ENCODE measurements at places on chromosomes 2 and 18. TPM values are rescaled to one million over a fixed set of nuclear protein-coding genes. Genes with fewer than 3 reads are reported as not detected.

- H3K27ac ChIP-seq, result no peak overlapping the region
- H3K36me3 ChIP-seq, result no peaks in the 10 kb centered on the region
- peaks cover 5% of the 10 kb centered on the region for H3K27me3 ChIP-seq
- H3K4me3 ChIP-seq, result no peak overlapping the region
- DNase-seq, result no peak
- H3K4me1 ChIP-seq, result peaks cover 22% of the 10 kb centered on the region
Measured at GRCh38 chr2:219045937-219046550, 4.7 kb upstream of the CFAP65 start.

- DNase-seq, result no peak
- no peak overlapping the region for H3K4me3 ChIP-seq
- H3K27me3 ChIP-seq, result peaks cover 2% of the 10 kb centered on the region
- no peaks in the 10 kb centered on the region for H3K36me3 ChIP-seq
Measured at GRCh38 chr18:22826726-22827125, 106.4 kb upstream of the RBBP8 start.

ABCG8 gene
- 8.8 TPM for total RNA-seq

GRCh38 chr2:128797533-128797932 is 478.9 kb upstream of the HS6ST1 start:
- H3K36me3 ChIP-seq, result no peaks in the 10 kb centered on the region
- H3K4me1 ChIP-seq, result no peaks in the 10 kb centered on the region
- no peak overlapping the region for H3K27ac ChIP-seq
- no peak for DNase-seq

DNA sequence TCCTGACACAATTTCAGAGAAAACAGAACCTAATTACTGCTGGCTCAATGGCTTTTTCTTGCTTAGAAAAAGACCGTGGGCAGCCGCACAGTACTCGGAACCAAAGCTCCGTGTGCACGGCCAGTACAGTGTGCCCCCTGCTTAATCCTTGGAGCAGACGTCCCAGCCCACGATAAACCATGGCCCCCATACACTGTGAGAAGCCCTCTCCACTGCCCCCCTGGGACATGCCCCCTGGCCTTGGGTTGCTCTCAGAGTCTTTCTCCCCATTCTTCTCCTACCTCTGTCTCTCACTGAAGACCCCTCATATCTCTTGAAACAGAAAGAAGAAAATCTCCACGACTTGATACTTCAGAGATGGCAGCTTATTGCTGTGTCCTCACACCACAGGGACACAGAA is 44.0 kb downstream of the CYP26B1 start:
- H3K4me3 ChIP-seq, result no peak overlapping the region
- H3K36me3 ChIP-seq, result no peaks in the 10 kb centered on the region
- H3K27me3 ChIP-seq, result peaks cover 2% of the 10 kb centered on the region
- no peak for DNase-seq
- no peak overlapping the region for H3K27ac ChIP-seq

IKZF2 gene
- 0.86 TPM for total RNA-seq

DNA sequence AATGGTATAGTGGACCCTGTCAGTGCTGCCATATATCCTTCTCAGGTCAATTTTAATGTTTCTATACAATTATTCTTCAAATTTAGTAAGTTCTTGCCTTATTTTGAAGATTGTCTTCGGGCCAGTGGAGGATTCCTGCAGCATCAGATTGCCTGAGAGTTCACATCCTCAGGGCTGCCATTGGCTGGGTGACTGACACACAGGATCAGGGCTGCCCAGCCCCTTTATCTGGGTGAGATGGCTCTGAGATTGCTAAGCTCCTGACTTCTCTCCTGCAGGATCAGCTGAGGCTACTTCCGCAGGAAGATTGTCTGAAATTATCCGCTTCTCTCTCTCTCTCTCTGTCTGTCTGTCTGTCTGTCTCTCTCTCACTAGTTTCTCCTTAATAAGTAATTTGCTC is 567.4 kb downstream of the TSN start:
- H3K36me3 ChIP-seq, result no peaks in the 10 kb centered on the region
- H3K27ac ChIP-seq, result no peak overlapping the region
- H3K4me1 ChIP-seq, result no peaks in the 10 kb centered on the region

- DNase-seq, result no peak
- H3K27ac ChIP-seq, result no peak overlapping the region
- H3K36me3 ChIP-seq, result no peaks in the 10 kb centered on the region
- H3K4me1 ChIP-seq, result no peaks in the 10 kb centered on the region
Measured at GRCh38 chr2:217478831-217479455, 523.9 kb downstream of the TNS1 start.

DNA sequence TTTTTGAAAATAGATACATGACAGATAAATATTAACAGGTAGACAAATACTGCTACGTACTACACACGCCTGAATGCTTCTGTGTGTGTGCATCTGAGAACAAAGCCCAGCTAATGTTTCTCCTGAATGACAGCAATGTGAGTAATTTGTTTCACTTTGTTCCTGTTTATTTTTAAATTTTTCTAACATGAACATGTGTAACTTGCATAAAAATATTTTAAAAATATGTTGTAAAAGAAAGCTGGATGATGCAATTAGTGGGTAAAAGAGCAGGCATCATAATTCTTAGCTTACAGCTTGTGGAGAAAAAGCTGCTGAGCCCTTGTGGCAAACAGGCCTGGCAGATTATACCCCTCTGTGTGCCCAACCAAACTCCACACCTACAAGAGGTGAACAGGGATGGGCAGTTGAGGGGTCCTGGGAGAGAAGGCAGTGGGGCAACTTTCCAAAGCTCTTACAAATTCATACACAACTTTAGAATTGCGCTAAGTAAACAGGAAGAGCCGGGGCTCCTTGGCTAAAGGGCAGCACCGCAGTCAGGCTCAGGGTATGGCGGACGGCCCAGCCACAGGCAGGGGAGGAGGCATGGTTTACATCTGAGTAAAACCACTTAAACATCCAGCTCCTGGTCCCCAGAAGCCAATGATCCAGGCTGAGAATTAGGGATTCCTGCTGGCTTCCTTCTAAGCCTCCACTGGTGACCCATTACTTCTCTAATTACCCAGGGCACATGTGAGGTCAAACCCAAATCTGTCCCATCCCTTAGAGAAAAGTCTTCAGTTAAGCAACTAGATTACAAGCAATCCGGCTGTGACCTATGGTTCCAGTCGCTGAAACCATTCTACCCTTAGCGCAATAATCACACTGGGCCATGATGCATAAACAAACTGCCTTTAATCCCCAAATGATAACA is 14.0 kb downstream of the PXDN start:
- no peaks in the 10 kb centered on the region for H3K4me1 ChIP-seq
- no peak overlapping the region for H3K4me3 ChIP-seq
- H3K36me3 ChIP-seq, result no peaks in the 10 kb centered on the region
- H3K27ac ChIP-seq, result no peak overlapping the region

DNA sequence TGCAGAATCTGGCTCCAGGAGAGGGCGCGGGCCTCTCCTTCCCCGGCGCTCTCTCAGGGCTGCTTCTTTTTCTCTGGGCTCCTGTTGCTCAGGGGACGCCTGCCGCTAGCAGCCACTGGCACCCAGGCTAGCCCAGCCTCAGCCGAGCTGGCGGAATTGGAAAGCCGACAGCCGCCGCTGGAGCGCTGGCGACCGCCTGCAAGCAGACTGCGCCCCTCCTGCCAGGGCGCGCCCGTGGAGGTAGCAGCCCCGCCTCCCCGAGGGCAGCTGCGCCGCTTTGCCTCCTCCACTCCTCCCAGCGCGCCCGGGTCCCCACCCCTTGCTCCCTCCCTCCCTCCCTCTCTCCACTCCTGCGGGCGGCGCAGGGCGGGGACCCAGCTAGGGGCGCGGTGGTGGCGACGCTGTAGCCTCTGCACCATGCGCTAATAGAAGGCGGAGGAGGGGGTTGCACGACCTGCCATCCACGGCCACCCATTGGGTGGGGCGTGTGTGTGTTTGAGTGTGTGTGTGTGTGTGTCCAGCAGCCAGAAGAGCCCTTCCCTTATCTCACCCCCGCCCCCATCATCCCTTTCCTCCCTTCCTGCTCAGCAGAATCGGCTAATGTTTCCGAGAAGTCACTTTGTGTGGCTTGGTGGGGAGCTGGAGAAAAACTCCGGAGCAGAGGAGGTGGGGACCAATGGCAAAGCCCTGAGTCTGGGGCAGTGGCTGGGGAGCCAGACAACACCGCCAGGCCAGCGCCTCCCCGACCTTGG is at the start of gene SCN9A:
Gene SCN9A (minus strand): TSS at position 209 of the 752 bp plus-strand sequence. CDS start 64,188 bp downstream, outside the sequence.
- H3K27me3 ChIP-seq, result no peaks in the 10 kb centered on the region
- H3K4me1 ChIP-seq, result peaks cover 48% of the 10 kb centered on the region
- H3K36me3 ChIP-seq, result no peaks in the 10 kb centered on the region
- peak within 1 kb of the TSS; percentile 82 for H3K4me3 ChIP-seq
- H3K27ac ChIP-seq, result peak within 1 kb of the TSS; percentile 68

GKN2 gene
- not detected for total RNA-seq

RTP5 gene
- total RNA-seq, result not detected

DNA sequence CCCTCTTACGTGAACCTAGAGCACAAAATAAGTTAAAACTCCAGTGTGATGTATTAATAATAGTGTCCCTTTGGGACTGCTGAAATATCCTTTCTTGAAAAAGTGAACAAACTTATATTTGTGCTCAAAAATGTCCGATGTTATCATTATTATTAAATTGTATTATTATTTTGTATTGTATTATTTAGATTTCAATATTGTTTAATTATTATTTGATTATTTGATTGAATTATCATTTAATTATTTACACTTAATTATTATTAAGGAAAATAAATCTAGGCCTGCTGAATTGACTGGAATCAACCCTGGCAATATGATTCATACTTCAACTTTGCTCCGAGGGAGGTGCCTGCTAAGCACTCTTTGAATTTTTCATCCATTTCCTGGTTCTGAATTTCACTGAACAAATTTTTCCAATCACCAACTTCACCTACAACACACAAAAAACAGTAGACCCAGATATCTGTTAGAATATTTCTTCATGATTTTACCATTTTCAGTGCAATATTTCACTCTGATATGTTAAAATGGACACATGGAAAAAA is 10.9 kb upstream of the EIF2AK2 start:
- H3K27ac ChIP-seq, result no peak overlapping the region
- no peaks in the 10 kb centered on the region for H3K27me3 ChIP-seq
- H3K36me3 ChIP-seq, result no peaks in the 10 kb centered on the region
- H3K4me3 ChIP-seq, result no peak overlapping the region
- peaks cover 21% of the 10 kb centered on the region for H3K4me1 ChIP-seq
